ENCODE measurements at places on chromosomes 6 and 20. TPM values are rescaled to one million over a fixed set of nuclear protein-coding genes. Genes with fewer than 3 reads are reported as not detected.

PDRG1 gene
- total RNA-seq: 18.7 TPM

CASS4 gene
- 0.51 TPM for total RNA-seq

DNA sequence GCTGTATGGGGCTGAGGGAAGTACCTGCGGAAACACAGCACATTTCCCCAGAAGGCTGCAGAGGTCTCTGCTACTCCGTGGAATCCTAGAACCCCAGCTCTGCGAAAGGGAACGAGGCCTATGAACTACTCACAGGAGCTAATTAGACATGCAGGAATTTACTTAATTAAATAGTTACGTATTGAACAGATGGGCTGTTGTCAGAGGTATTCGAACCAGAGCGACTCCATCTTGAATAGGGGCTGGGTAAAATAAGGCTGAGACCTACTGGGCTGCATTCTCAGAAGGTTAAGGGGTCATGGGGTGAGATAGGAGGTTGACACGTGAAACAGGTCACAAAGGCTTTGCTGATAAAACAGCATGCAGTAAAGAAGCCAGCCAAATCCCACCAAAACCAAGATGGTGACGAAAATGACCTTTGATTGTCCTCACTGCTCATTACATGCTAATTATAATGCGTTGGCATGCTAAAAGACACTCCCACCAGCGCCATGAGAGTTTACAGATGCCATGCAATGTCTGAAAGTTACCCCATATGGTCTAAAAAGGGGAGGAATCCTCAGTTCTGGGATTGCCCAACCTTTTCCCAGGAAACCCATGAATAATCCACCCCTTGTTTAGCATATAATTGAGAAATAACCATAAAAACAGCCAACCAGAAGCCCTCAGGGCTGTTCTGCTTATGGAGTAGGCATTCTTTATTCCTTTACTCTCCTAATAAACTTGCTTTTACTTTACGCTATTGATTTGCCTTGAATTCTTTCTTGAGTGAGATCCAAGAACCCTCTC is 14.7 kb upstream of the SSTR4 start:
- DNase-seq: no peak
- no peaks in the 10 kb centered on the region for H3K36me3 ChIP-seq
- no peaks in the 10 kb centered on the region for H3K27me3 ChIP-seq
- no peaks in the 10 kb centered on the region for H3K4me1 ChIP-seq
- no peak overlapping the region for H3K27ac ChIP-seq

DNA sequence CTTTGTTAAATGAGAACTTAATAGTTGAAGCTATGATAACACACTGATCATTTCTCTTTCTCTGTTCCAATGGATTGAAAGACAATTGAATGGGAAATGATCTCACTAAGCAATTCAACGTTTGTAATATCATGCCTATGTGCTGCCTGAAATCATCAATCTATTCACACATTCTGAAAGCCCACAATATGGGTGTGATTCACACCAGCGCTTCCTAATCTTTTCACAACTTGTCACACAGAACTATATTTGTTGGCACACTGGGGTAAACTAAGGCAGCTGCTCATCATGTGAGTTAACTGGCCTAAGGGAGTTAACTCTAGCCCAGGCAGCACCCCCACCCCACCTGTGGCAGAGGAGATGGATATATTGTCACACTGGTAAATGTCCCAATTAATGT is 37.1 kb upstream of the UTRN start:
- H3K4me3 ChIP-seq: no peak overlapping the region
- peaks cover 13% of the 10 kb centered on the region for H3K27me3 ChIP-seq

GRCh38 chr6:152573762-152574161 is 63.4 kb downstream of the SYNE1 start:
- no peak for DNase-seq
- H3K27me3 ChIP-seq: no peaks in the 10 kb centered on the region
- H3K27ac ChIP-seq: no peak overlapping the region

DNA sequence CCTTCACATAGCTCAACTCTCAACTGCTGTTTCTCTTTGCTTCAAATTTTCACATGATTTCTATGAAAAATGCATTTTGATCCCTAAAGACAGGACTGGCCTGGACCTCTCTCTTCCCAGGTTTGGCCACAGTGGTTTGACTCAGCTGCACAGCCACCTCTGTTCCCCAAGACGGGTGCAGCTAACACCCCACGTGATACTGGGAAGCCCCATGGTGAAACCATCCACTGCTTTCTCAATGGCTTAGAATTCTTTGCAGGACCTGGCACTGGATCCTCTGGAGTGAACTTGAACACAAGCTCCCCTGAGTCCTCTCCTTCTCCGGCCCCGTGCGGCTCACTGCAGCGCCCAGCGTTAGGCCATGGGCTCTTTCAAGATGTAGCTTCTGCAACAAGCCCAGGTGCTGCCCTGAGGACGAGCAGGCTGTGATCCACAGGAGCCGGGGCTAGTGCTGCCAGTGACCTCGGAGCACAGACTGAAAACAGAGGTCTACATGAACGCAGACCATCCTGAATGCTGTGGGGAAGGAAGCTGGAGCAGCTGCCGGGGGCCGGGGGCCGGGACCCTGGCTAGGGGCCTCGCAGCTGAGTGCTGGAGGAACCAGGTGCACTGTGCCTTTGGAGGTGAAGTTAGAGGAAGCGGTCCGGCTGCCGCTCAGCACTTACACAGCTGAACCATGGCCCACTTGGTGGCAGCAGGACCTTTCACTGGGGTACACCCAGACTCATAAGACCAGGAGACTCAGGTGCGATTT is 58.8 kb upstream of the MPC1 start:
- no peak overlapping the region for H3K4me3 ChIP-seq
- peaks cover 29% of the 10 kb centered on the region for H3K27me3 ChIP-seq
- H3K27ac ChIP-seq: no peak overlapping the region
- peaks cover 4% of the 10 kb centered on the region for H3K36me3 ChIP-seq
- H3K4me1 ChIP-seq: no peaks in the 10 kb centered on the region
- no peak for DNase-seq

Data from activated B cell treated with CpG ODN at 0.5 μM for 24 hours (primary cell).